Fibroblast of skin of left biceps (primary cell): ENCODE measurements at places on chromosomes 11 and 22.
A peak's percentile ranks its signal among the peaks of the same experiment; 100 is the strongest.

DNA sequence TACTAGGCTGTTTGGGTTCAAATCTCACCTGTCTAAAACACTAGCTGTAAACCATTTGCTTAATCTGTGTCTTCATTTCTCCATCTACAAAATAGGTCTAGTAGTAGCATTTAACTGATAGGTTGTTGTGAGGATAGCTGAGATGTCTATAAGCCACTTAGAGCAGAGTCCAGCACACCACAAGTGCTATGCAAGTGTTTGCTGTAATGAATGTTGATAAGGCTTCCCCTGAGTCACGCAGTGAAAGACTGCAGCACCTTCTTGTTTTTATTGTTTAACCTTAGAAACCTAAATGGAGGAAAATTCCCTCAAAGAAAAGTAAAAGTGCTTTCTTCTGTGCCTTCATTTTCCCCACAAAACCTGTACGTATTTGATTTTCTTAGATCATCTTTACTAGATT lies 23.1 kb upstream of the LDHA start:
- no peak for DNase-seq

DNA sequence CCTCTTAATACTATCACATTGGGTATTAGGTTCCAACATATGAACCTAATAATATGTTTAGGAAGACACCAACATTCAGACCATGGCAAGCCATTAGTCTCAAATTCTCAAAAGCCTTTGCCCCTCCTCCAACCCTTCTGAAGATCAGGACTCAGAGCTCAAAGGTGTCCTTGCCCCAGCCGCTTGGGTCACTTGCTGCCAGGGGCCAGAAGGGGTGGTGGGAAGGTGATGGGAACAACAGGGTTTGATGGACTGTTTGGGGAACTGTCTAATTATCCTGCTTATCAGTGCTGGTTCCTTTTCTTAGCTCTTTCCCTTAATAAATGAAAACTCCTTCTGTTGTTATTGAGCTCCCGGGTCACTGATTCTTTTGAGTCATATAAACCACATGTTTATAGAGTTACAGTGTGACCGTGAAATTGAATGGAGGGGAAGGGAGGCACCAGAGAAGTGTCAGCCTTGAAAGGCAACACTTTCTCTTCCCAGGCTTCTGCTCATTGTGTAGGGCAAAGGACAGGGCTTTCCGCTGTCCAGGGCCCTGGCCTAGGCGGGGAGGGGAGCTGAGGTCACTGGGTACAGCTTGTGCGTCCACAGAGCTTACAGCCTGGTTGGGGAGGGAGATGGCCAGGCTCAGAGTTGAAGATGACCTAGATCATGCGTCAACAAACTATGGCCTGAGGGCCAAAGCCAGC lies 105.1 kb downstream of the FBXO7 start:
- DNase-seq: no peak

GRCh38 chr11:11807811-11808782 lies 33.7 kb upstream of the USP47 start:
- DNase-seq: no peak

DNA sequence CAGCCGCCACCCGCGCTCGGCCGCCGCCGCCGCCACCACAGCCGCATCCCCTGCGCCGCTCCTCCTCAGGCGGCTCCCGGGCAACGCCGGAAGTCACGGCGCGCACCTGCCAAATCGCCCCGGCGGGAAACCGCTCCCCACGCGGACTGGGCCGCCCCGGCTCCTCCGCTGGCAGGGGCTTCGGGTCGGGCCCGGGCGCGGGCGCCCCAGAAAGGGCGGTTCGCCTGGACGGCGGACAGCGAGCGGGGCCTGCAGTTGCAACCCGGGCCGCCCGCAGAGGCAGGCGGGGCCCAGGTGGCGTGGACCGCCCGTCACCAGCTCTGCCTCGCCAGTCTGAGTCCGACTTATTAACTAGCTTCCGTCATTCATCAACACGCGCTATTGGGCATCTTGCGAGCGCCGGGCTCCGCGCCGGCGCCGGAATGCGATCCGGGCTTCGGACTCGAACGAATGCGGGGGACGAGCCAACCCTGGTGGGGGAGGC lies at the start of gene HIRA:
Gene HIRA, minus strand, starts transcription at position 85 of the 484 bp plus-strand sequence. CDS start 257 bp downstream, outside the sequence.
- DNase-seq: peak; percentile 37

DNA sequence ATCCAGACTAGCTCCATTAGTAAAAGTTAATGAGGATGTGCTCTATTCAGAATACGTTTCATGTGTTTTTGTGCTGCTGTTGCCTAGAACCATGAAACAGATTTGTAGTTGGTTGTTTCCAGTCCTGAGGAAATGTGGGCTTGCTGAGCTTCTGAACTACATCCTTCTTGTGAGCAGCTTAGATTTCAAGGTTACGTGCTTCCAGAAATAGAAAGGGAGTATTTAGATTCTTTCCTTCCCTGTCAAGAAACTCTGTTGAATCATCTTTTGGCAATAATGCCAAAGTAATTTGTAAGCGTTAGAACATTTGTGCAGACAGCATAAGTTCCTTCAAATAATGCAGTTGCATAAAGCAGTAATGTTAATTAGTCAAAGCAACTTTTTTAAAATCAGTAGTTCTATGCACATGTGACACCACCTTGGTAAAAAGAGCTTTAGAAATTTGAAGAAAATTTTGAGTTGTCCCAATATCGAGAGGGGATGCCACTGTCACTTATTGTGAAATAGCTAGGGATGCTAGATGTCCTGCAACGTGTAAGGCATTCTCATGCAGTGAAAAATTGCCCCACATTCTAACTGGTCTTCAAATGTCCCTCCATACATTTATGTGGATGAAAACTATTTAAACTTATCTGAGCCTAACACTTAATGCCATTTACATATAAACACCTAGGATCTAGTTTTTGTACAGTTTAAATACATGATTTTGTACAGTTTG lies 169.6 kb downstream of the ETS1 start:
- DNase-seq: peak; percentile 81

DNA sequence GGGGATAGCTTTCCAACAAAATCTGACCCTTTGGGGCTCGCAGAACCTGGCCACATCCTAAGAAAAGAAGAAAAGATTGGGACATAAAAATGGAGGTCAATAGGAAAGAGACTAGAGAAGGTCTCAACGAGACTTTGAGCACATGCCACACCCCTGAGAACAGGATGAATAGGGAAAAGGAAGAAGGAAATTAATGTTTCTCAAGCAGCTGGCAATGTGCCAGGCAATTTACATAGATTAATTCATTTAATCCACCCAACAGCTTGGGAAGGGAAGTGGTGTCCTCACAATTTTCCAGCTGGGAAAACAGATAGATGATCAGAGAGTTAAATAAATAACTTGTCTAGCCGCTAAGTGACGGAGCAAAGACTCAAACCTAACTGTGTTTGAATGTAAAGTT lies 50.7 kb downstream of the PAMR1 start:
- no peak for DNase-seq

DNA sequence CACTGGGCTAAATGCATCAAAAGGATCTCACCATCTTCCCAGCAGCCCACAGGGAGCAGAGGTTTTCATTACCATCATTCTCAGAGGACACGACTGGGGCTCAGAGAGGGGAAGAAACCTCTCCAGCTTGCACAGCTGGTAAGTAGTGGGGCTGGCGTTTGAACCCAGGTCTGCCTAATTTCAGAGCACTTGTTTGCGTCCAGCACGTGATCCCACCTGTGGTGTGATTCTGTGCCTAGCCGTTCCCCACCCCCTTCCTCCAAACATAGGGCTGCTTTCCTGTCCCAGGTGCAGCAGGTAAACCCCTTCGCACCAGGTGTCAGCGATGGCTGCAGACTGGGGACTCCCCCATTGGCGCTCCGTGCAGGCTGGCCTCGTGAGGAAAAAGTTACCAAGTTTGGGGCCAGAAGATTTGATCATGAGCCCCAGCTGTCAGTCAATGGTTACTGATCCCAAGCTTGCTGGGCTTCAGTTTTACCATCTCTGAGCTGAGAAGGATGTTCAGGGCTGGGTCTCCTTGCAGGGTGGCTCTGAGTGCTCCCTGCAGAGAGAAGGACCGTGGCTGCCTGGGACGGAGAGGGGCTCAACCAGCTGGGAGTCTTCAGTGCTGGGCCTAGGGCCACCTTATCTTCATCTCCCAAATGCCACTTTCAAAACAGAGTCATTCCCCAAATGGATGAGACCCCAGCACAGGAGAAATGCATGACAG lies 445.6 kb downstream of the TBC1D22A start:
- no peak for DNase-seq

DNA sequence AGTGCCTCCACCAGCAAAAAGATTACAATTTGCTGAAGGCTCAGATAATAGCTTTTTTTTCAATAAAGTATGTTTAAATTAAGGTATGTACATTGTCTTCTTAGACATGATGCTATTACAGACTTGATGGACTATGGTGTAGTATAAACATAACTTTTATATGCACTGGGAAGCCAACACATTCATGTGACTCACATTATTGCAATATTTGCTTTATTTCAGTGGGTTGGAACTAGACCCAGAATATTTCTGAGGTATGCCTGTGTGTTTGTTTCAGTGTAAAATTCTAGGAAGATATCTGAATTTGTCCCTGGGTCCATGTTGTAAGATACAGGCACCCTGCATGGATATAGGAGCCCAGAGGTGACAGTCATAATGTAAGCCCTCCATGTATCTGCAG lies 120.0 kb upstream of the BDNF start:
- peak; percentile 32 for DNase-seq

DNA sequence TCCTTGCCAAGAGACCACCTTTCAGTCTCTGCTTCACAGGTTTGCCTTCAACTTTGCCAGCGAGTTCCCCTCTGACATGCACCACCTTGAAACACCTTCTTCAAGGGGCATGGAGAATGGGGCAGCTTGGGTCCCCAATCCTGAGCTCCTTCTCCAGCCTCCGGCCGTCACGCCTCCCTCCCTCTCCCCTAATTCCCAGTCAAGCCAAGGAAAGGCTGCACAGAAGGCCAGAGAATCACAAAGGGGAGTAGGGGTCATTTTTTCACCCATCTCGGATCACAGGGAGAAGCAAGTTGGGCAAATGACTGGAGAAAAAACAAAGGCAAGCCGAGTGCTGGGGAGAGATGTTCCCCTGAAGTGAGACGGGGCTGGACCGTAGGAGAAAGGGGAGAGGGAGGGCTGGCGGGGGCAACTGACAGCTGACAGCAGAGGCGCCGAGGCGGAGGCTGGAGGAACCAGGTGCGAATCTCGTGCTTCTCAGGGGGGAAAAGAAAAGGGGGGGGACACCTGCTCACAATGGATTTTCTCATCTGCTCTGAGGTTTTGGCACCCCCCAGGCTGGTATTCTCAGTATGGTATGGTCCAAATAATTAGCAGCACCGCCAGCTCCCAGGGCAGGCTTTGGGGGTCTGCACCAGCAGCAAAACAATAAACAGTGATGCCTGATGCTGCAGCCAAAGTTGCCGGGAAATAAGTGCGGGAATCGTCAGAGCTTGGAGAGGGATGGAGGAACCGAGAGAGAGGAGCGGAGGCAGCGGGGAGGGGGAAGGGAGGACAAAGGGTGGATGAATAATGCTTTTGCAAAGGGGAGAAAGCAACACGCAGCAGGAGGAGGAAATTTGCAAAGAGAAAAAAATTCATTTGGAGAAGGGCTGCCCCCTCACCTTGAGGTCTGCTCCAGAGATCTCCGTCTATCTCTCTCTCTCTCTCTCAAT lies 644 bp downstream of the YPEL4 start:
- no peak for DNase-seq

- no peak for DNase-seq
These were observed 380.9 kb downstream of the ETS1 start for GRCh38 chr11:128206461-128206860.

DNA sequence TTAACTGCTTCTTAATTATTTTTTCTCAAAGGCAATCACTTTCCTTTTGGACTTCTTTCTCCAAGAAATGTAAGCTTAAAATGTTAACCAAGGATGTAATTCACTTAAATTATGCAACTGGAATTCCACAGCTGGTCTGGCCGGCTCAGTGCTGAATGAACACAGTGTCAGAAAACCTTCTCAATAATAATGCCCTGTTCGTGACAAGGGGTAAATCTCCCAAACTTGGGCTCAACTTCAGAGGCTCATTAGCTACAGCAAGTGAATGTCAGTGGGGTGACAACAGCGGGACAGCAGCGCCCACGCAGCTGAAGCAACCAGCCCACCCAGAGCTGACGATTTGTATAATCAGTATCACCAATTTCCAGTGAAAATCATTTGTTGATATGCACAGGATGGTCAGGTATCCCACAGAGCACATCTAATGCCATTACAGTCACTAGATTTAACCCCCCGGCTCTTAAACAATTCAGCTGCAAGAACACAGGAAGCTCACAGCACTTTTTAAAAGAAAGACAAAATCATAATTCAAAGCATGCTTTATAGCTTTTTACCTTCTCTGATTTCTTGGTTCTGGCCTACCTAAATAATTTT lies 704.8 kb downstream of the DLG2 start:
- no peak for DNase-seq

DNA sequence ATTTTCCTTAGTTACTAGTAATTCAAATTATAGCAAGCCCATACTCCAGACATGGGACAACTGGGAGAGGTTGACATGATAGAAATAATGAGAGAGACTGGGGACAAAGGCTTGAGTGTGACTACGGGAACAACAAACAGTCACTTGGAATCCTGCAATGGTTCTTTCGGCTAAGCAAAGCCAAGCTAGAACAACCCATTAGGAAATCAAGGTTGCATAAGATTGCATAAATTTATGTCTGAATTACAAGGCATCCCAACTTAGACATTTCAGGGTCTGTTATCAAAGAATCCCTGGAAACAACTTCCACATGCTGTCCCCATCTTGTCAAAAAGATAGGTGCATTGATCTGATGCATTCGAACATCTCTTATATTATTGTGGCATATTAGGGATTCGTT lies 10.2 kb upstream of the NRGN start:
- no peak for DNase-seq

DNA sequence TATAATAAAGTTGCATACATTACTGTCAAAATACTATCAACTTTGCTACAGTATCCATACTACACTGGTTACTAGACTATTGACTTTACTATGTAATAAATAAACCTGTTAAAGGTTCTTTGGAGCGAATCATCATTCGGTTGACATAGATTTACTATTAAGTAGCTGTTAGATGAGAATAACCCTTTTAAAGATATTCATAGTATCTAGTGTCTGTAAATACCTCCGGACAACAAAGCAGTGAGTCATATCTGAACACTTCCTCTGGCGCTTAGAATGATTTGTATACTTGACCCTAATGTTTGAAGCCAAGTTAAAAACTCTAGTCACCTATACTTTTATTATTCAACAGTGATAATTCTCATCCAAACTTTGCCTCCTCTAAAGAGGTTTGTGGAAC lies 84.7 kb downstream of the MSANTD4 start:
- no peak for DNase-seq

DNA sequence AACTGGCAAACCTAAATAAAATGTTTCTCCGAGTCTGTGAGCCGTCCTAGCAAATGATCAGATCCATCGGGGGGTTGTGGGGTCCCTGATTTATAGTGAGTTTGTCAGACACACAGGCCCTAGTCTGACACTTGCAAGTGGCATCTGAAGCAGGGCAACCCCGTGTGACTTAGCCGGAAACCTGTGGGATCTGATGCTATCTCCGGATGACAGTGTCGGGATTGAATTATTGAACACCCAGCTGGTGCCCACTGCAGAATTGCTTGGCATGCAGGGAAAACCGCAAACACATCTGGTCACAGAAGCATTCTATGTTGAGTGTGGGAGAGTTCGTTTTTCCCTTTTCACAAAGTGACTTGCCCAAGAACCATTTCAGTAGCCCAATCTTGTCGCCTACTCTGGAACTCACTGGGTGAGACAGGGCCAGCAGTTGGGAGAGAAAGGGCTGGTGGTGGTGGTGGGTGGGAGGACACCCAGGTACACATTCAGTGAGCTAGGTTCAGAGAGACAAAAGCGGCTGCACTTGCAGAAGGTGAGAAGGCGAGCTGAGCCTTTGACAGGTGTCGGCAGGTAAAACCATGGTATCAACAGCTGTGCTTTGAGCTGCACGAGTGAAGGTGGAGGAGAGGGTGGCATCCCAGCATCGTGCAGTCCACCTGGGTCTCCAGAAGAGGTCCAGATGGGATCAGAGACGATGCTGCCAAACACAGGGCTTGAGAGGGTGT lies 33.7 kb upstream of the B3GAT1 start:
- DNase-seq: no peak
